Muscle of back (tissue), 13 donors: ENCODE measurements at places on chromosomes 6 and 20. TPM values are rescaled to one million over a fixed set of nuclear protein-coding genes. Genes with fewer than 3 reads are reported as not detected.

- no peak for DNase-seq
These were observed 1.8 kb downstream of the CTSA start for GRCh38 chr20:45892828-45893500.

DNA sequence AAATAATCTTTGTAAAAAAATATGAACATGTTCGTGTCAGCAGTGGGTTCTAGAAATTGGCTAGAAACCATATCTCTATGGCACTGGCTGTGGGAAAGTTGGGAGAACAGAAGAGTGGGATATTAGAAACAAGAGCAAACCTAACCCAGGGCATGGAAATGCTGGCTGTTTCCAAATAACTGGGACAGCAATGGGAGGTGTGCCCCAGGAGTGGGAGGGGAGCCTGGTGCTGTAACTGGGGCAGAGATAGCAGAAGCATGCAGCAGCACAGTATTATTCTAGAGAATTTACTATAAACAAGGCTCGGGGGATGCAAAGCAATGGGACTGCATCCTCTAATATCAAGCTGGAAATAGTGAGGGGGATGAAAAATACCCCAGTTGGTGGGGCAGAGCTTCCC, 175.0 kb downstream of the KIF6 start:
- DNase-seq: no peak

DNA sequence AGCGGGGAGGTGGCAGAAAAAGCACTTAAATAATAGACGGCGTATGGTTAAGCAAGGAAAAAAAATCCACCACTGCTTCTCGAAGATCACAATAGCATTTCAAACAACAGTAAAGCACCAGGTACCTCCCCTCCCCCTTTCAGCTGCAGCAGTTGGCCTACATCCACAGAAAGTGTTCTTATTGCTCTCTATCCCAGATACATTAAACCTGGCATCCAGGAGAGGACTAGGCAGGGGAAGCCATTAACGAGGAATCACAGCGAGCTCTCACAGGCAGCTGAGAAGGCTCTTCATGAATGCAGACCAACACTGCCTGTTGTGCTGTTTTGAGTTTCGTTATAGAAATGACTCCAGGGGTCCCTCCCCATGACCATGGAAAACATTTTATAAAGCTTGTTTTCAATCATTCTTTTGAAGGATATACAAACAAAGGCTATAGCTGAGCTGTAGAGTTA, 11.8 kb downstream of the FYN start:
- no peak for DNase-seq

- peak; percentile 21 for DNase-seq
These were observed 13.3 kb downstream of the GRM4 start for GRCh38 chr6:34132486-34133185.

GRCh38 chr6:2556761-2557160, 194.0 kb downstream of the MYLK4 start:
- no peak for DNase-seq

- DNase-seq: no peak
These were observed 77.0 kb downstream of the CDH4 start for GRCh38 chr20:61328911-61329558.

DNA sequence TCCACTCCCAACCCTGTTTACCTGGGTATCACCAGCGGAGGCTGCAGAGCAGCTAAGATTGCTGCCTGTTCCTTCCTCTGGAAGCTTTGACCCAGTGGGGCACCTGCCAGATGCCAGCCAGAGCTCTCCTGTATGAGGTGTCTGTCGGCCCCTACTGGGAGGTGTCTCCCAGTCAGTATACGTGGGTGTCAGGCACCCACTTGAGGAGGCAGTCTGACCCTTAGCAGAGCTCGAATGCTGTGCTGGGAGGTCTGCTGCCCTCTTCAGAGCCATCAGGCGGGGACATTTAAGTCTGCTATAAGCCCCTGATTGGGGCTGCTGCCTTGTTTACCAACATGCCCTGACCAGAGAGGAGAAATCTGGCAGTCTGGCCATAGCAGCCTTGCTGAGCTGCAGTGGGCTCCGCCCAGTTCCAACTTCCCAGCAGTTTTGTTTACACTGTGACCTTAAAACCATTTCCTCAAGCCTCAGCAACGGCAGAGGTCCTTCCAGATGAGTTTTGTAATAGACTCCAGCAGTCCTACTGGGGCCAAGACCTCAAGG, 2.8 kb downstream of the RAET1E start:
- peak; percentile 76 for DNase-seq

GRCh38 chr20:24814556-24815195, 134.4 kb upstream of the CST7 start:
- no peak for DNase-seq

GRCh38 chr20:34268851-34269636, 27.8 kb downstream of the ASIP start:
- DNase-seq: peak; percentile 18

GRCh38 chr6:168206661-168207274, 112.8 kb downstream of the DACT2 start:
- no peak for DNase-seq

DNA sequence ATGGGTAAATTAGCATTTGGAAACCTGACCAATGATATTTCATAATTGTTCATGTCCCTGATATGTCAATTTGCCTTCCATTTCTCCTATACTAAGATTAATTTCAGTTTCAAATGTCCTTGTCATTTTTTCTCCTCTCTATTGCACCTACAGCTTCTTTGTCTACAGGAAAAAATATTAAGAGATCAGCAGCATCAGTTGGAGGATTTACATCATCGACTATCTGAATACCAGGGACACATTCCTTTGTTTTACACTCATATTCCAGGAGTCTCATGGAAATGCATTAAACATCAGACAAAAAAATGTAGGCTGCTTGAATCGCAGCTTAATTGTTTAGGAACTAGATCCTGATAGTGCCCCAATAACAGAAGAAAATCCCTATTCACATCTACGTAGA, 188.2 kb downstream of the PRKN start:
- no peak for DNase-seq

DNA sequence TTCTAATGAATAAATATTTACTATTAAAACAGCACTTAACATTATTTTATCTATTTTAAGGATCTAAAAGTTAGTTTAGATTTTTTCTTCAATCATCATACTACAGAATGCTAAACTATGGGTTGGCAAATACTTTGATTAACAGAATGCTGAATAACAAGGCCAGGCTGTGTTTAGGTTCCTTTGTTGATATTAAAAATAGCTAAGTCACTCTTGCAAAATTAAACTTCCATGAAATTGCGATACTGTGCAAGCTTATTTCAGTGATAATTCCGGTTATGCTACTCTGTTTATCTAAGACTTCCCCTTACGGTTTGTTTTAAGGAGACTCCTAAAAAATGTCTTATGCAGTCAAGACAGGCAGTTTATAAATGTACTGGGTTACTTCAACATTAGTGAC, 2.8 kb downstream of the RNF24 start:
- no peak for DNase-seq

DNA sequence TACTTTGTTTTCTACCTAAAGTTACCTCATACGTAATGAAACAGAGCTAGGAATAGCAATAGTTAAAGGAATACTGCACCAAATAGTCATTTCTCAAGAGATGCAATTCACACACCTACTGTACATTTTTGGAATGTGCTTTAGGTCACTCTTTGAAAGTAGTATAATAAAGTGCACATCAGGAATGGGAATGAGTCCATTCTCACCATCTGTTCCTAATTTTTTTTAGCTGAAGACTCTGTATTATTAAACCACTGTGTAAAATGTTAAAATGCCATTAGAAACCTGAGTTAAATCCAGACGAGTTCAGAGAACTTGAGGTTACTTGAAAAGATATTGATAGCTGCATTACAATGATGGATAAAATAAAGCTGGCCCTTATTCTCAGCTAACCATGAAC, 51.9 kb upstream of the EPHA7 start:
- no peak for DNase-seq

GRCh38 chr20:2576317-2576727, 39.9 kb downstream of the TMC2 start:
- no peak for DNase-seq

- DNase-seq: peak; percentile 88
These were observed 39.9 kb downstream of the RPRD1B start for GRCh38 chr20:38073307-38074071.

DNA sequence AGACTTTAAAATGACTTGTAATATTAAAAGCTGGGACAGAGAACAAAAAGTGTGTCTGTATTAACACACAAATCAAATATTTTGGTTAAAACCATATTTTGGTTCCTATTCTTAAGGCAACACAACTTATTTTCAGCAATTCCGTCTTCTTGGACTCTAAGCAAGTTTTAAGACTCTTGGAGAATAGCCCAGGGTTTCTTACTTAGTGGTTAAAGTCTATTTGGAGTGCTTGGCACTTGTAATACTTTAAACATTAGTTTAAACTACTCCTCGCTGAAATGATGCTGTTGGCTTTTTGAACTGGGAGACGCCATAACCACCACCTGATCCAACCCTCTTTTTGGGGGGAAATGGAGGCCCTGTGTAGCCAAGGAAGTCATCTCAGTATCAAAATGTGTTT, 109.7 kb upstream of the GMDS start:
- no peak for DNase-seq

GRCh38 chr6:39182604-39183003, 46.7 kb downstream of the KCNK5 start:
- no peak for DNase-seq

- DNase-seq: no peak
These were observed 679.5 kb downstream of the KHDRBS2 start for GRCh38 chr6:61606500-61606899.

- no peak for DNase-seq
These were observed 185.1 kb downstream of the CDH26 start for GRCh38 chr20:60143261-60143842.

GRCh38 chr6:74170118-74170517, 474.1 kb downstream of the CD109 start:
- peak; percentile 21 for DNase-seq

DNA sequence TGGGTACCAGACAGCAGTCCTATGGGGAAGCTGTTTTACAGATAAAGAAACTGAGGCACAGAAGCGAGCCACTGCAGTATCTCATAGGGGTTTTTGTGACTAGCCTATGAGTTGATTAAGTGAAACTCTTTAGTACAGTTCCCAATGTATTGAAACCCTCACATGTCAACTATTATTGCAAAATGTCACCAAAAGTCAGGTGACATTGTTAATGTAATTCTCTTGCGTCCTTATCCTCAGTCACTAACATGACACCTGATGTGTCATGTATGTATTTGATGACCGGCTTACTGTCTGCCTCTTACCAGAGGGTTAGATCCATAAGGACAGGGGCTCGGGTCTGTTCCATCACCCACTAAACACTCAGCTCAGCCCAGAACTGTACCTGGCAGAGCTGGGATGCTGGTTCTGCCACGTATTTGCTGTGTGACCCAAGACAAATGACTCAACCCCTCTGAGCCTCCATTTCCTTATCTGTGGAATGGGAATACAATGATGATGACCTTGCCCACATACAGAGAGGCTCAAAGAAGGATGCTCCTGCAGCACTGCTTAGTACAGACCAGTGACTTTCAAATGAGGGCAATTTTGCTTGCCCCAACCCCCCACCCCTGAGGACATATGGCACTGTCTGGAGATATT, 32.9 kb downstream of the PREX1 start:
- no peak for DNase-seq

DNA sequence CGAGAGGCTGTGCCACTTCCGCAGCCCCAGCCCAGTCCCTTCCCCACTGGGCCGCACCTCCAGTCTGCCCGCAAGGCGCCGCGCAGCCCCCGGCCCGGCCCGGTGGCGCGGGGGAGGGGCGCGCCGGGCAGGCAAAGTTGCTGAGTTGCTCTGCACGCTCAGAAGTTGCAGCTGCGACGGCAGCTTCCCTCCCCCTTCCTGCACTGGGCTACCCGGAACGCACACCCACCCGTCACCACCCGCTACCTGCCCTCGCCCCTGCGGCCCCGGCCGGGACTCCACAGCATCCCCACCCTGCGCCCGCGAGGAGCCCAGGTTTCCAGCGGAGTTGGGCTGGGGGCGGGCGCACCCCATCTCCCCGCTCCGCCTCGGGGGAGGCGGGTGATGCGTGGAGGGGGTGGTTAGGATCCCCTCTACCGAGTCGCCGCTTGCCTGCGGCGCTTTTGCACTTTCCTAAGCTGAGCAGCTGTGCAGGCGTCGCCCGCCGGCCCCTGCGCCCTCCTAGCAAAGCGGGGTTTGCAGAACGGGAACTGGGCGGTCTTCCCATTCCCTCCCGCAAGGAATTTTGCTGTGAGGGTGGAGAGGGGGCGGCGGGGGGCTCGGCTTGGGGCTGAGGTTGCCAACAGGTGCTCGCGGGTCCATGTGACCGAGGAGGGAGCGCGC, 55.9 kb upstream of the RREB1 start:
- DNase-seq: peak; percentile 91

GRCh38 chr6:40956936-40957335, 82.1 kb downstream of the UNC5CL start:
- no peak for DNase-seq

DNA sequence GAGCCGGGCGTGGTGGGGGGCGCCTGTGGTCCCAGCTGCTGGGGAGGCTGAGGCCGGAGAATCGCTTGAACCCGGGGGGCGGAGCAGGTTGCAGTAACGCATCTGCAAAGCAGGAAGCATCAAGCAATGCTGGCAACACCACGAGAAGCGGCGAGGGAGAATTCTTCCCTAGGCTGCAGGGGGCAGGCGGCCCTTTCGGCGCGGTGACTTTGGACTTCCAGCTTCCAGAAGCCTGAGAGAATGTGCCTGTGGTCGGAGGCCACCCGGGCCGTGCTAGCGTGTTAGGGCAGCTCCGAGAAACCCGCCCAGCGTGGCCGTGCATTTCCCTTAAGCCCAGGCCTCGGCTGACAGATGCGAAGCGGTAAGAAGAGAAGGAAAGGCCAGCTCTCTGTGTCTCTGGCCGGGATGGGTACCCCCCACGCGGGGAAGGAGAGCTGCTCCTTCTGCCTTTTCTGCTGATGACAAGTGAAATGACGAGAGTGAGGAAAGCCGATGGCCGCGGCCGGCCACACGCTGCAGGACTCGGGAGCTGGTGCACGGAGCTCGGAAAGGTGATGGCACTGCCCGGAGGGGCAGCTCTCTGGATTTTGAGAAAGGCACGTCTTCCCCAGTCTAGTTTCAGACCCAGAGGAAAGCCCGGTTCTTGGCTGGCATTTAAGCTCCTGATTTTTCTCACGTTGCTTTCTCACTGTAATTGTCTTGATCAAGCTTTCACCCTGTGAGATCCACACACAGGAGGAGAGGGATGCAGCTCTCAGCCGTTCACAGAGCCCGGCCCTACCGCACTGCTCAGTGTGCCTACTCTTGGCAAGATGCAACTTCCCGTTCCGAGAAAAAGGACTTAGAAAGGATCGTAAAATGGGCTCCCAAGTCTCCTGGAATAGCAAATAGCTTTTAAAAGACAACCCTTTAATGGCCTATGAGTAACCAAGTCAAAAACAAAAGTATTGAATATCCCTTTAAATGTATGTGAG, 68.3 kb upstream of the EXOC2 start:
- no peak for DNase-seq

GRCh38 chr6:33860706-33861474, 57.1 kb upstream of the MLN start:
- no peak for DNase-seq

MAFB gene
- polyA plus RNA-seq: 18.3 TPM

SYNJ2 gene
- polyA plus RNA-seq: 8.5 TPM

GPANK1 gene
- polyA plus RNA-seq: 10.1 TPM

ECT2L gene
- polyA plus RNA-seq: 0.20 TPM

ULBP1 gene
- polyA plus RNA-seq: 0.53 TPM

TAF4 gene
- 9.9 TPM for polyA plus RNA-seq

FAM83B gene
- polyA plus RNA-seq: not detected

CST5 gene
- polyA plus RNA-seq: not detected

SIRPA gene
- polyA plus RNA-seq: 32.3 TPM

F13A1 gene
- 77.5 TPM for polyA plus RNA-seq
